ENCODE measurements at places on chromosomes 4 and X.
A peak's percentile ranks its signal among the peaks of the same experiment; 100 is the strongest.

DNA sequence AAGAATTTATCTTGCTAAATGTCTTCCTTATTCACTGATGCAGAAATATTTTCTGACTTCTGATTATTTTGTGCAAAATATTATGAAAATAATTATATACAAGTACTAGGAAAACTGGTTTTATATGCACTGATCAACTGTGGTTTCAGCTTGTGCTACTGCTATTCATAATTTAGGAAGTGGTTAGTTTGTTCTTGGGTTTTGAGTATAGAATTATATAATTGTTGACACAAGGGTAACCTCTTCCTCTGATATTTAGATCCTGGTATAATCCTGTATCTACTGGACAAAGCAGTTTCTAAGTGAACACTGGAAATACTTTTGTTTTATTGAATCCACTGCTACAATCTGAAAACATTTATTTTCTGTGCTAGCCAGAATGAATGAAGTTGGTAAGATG lies 182.8 kb downstream of the PDGFC start:
- DNase-seq, result no peak

DNA sequence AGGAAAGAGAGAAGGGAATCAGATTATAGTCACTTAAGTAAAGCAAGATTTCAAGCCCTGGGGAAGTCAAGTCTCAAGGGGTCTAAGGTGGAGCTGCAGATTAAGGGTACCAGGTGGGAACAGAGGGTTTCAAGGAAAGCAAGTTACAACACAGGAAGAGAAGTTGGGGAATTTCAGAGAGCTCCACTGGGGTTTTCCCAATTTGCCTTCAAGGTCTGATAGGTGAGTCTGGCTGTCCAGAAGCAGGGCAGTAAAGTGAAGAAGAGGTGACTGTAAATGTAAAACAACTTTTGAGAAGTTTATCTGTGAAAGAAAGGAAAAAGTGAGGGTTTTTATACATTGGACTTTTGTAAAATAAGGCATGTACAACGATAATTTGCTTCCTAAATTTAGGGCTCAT lies 37.1 kb upstream of the TRPC3 start:
- no peak for DNase-seq

GRCh38 chrX:48505481-48505880 lies 3.3 kb upstream of the PORCN start:
- no peak for DNase-seq

DNA sequence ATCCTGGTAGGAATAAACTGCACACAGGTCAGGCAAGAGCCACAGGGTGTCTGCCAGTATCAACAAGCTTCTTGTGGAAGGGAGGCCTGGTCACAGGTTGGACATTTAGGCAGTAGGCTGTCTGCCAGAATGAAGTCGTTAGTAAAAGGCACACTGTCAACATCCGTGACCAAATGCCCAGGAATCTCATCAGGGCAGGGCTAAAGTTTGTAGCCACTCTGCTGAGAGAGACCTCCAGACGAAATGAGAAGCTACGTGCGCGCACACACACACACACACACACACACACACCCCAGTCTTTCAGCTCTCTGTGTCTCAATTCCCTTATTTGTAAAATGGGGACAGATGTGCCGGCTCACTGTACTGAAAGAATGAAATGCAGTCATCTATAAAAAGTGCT lies 408.7 kb upstream of the ZFP42 start:
- peak; percentile 14 for DNase-seq

- DNase-seq, result no peak
Observed at GRCh38 chr4:83618991-83619645, 83.2 kb downstream of the GPAT3 start.

GRCh38 chr4:2902126-2902525 lies 58.5 kb downstream of the ADD1 start:
- DNase-seq, result no peak

DNA sequence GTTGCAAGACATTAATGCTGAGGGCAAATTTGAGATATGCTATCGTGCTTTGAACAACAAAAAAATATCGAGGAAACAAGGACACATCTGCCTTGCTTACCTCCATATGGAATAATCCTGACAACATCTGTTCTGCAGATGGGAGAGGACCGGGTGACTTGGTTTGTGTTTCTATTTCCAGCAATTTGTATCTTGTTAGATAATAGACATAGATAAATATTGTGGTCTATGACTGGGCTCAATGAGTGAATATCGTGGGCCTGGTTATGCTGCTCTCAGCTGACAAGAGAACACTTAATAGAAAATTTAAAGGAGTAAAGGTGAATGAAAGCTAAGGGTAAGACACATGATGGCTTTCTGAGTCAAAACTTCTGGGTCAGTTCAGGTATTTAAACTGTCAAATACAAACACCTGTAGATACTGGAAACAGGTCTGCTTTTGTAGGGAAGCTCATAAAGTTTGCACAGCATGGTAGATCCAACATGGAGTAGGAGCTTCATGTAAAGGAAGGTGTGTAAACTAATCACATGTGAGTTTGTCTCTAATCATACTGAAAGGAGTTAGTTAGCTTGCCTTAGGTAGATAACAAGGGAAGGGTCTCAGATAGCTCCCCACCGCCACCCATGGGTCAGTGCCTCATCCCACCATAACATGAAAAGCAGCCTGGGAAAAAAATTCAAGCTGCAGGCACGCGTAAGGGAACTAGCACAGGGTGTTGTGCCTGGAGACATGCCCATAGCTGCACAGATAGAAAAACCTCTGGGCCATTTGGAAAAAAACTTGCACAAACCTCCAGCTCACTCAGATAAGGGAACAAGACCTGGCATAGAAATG lies 904.1 kb upstream of the EPHA5 start:
- no peak for DNase-seq

DNA sequence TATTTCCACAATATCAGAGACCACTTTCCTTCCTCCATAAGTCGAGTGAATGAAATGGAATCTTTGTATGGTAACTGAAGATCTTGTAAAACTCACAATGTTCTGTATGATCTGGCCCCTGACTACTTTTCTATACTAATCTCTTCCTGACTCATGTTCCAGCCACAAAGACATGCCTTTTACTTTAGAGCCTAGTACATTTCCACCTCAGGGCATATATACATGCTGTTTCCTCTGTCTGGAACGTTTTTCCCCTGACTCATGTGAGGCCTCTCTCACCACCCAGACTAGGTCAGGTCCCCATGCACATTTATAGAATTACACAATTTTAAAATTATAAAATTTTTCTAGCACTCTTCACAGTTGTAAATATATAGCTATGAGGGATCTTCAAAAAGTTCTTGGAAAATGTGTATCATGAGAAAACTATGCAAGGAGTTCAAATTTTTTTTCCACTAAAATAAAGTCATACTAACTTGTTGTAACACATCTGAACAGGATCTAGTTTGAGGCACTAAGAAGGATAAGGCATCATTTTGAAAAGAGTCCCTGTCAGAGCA lies 208.8 kb downstream of the SH2D1A start:
- no peak for DNase-seq

GRCh38 chr4:80312124-80312523 lies 23.4 kb upstream of the CFAP299 start:
- DNase-seq, result no peak

- DNase-seq, result no peak
Observed at GRCh38 chrX:43853225-43853828, 28.9 kb downstream of the MAOB start.

All from NCI-H2029 treated with DMSO at 0.1 percent for 48 hours (cell line).